ENCODE measurements at places on chromosomes 3 and 15.
A peak's percentile ranks its signal among the peaks of the same experiment; 100 is the strongest.

DNA sequence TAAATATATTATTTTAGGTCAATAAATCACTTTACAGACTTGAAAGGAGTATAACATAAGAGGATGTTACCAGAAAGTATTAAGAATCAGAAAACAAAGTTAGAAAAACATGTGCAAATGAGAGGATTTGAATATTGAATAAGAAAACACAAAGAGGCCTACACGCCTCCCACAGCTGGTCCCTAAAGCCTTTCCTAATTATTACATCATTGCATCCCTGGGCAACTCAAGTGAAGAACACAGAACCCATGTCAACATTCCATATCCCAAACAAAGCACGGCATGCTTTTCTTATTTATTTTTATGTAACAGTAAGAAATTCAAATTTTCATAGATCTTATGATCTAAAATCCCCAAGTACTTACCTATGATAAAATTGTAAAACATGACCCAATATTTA lies 61.2 kb downstream of the HERC1 start:
- DNase-seq = no peak

GRCh38 chr3:188060840-188061544 lies 93.0 kb upstream of the LPP start:
- DNase-seq = no peak

DNA sequence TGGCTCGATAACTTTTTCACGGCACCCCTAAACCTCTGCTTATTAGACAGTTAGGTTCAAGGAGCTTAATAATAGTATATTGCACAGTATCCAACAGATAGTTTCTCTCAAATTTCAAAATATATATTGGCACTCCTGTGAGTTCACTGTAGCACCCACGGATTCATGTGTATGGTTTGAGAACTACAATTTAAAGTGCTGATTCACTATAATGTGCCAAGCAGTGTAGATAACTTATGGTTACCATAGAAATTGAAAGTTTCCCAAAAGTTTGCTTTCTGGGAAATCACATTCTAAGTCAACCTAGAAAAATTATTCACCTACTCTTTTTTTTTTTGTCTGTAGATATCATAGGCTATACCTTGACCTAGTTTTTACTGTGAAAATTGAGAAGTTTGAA lies 86.6 kb downstream of the GAP43 start:
- DNase-seq = no peak

GRCh38 chr3:143576568-143577270 lies 271.5 kb downstream of the SLC9A9 start:
- no peak for DNase-seq

- DNase-seq = no peak
Observed at GRCh38 chr15:45486317-45486716, 36.2 kb downstream of the SLC30A4 start.

DNA sequence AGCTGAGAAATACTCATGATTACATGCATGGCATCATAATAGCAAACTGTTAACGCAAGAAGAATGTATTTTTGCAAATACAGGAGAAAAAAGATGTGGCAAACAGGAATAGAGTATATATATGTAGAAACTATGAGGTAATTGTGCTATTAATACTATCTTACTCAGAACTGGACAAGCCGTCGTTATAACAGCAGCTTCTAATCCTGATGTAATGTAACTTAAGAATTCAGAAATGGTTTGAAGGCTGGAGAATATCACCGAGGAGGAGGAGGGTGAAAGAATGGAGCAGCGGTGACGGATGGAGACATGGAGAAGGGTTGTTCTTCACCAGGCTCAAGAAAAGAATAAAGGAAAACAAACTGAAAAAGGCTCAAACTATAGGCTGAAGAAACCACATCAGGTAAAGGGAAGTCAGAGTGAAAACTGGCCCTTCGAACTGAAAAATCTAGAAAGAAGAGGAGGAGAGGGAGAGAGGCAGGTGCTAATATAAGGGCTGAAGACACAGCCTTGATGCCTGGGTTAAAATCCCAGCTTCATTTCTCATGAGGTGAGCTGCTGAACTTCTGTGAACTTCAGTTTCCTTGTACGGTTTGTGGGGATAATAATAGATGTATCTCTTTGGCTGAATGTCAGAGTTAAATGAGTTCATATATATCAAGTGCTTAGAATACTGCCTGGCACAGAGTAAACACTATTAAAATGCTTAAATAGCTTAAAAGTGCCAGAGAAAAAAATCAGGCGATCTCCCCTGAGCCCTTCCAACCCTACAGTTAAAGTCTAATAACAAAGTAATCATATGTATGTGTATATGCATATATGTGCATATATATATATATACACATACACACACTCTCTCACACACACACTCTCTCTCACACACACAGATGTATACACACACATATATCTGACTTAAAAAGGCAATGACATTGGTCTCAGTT lies 43.9 kb downstream of the GOLIM4 start:
- no peak for DNase-seq

- no peak for DNase-seq
Observed at GRCh38 chr15:99202176-99202552, 47.2 kb downstream of the TTC23 start.

- no peak for DNase-seq
Observed at GRCh38 chr3:15390460-15390859, 36.9 kb downstream of the METTL6 start.

GRCh38 chr15:97114900-97115760 lies 784.6 kb downstream of the NR2F2 start:
- no peak for DNase-seq

DNA sequence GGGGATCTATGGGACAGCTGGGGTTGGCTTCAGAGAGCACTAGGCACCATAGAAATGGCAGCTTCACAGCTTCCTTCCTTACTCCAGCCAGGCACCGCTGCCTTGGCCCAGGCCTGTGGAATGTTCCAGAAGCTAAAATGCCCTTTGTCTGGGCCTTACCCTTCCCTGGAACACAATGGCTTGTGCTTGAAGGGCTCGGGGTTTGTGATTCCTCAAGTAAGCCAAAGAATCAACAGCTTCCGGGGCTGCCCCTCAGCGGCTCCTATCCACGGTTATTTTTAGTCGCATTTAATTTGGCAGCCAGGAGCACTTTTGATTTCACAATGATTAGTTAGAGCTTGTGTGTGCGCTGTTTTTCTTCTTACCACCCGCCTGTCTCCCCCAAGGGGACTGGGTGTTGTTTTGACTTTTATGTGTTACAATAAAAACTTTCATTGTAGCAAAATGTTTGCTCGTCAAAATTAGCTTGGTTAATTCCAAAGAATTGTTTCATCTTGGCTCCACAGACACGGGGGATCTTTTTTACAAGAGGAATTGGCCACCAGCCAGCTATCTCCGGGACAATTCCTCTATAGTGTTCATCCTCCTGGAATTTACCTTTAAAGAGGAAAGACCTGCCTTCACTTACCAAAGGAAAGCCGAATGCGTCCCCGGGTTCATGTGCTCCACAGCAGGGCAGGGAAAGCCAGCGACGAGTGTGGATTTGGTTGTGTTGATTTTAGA lies 73.8 kb downstream of the TLE3 start:
- DNase-seq = peak; percentile 53

DNA sequence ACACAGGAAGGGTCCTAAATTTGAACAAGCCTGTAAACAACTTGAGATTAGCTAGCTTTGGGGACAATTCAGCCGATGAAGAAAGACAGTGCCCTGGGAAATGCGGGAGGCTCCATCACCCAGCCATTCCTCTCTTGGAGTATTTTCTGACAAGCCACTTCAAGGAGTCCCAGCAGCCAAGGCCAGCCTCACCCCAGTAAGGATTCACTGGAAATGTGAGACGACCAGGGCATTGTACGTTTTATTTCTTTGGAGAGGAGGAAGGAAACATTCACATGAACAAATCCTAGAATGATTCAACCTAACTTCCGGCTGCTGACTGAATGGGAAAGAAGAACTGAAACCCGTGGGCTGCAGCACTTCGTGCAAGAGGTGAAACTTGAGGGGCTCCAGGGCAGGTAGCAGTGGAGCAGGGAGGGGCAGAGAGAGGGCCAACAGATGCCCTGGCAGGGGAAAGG lies 116.4 kb upstream of the ARHGEF3 start:
- DNase-seq = no peak

DNA sequence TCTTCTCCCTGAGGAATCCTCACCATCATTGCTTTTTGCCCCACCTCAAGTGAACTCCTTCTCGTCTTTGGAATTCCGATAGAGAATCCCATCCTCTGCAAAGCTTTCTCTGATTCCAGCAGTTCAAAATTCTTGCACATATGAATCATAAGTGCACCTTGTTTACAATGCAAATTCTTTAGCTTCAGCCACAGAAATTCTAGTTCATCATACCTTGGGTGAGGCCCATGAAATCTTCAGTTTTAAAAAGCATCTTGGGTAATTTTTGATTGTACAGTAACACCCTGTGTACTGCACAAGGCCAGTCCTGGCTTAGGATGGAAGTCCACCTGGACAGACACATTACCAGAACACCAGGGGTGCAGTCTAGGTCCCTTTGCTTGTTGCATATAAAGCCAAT lies 30.8 kb downstream of the MDFIC2 start:
- no peak for DNase-seq

DNA sequence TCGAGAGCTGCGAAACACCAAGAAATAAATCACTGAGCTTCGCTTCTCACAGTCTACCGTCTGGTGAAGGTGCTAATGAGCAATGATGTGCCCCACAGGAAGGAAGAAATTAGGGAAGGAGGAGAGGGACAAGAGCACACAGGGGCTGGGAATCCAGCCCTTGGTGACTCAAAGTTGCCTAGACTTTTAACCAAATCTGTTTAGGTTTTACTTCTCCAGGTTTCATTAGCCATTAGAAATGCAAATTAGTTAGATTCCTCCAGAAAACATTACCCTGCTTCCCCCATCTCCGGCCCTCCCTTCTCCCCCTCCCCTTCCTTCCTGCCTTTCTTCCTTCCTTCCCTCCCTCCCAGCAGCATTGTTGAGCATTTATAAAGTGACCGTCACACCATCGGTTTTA lies 59.3 kb upstream of the UBE2E1 start:
- no peak for DNase-seq

Measured in Right ventricle myocardium superior (tissue), 1 donor.